Activated CD4-positive, alpha-beta T cell treated with anti-CD3 and anti-CD28 coated beads for 1 hour (primary cell): ENCODE measurements at places on chromosomes 13 and 19.

GRCh38 chr13:114325729-114326128, 11.4 kb downstream of the CHAMP1 start:
- no peak for DNase-seq

GRCh38 chr13:45544520-45544919, 71.0 kb downstream of the ERICH6B start:
- no peak for DNase-seq

DNA sequence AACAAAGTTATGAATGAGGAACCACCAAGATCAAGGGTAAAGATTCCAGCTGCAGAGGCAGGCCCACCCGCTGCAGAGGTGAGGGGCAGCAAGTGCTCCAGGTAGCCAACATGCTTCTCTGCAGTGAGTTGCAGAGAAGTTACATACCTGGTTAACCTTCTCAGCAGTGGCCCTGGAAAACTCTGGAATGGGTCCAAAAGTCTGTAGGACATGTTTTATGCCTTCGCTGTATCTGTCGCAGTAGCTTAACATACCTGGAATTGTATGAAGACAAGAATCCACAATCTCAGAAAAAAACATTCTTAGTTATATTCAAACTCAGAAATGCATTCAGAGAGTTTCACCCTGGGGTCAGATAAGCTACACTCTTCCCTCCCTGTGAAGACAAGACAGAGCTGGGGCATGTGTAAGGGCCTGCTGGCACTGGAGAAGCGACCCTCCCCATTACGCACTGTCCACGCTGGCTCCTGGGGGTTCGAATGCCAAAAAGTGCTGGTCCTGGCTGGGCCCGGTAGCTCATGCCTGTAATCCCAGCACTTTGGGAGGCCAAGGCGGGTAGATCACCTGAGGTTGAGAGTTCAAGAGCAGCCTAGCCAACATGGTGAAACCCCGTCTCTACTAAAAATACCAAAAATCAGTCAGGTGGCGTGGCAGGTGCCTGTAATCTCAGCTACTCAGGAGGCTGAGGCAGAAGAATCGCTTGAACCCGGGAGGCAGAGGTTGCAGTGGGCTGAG, 121.0 kb downstream of the CRYL1 start:
- DNase-seq, result no peak

GRCh38 chr13:46152627-46153328, 29.2 kb downstream of the LCP1 start:
- no peak for DNase-seq

- no peak for DNase-seq
Observed at GRCh38 chr13:25345576-25345975, 26.2 kb upstream of the ATP8A2 start.

- DNase-seq, result no peak
Observed at GRCh38 chr13:108974686-108975085, 345.3 kb downstream of the MYO16 start.

DNA sequence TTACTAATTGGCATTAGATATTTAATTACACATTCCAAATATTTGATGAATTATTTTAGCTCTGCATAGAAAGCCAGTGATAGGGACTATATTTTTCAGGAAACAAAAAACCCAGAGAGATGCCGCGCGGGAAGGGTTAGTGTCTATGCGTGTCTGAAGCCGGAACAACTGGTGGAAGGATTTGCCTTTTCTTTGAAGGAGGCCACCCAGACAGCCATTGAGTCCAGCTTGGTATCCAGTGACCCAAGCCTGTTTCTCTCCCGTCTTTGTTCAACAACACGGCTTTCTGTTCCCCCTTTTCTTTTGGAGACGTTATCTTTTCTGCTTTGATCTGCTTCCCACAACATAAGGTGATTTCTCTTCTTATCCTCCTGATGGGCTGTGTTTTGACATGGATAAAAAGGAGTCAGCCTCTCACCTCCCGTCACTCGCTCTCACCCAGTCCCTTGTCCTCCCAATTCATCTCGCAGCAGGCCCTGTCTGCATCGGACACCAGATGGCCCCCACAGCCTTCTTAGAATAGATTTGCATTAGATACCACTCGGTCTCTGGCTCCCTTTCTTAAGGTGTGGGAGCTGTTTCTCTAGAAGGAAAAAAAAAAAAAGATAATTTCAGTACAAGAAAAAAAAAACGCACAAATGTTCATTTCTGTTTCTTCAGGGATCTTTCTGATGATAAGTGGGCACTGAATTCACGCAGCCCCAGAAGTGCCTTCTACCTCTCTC, 361.8 kb downstream of the ZNF536 start:
- DNase-seq, result no peak

DNA sequence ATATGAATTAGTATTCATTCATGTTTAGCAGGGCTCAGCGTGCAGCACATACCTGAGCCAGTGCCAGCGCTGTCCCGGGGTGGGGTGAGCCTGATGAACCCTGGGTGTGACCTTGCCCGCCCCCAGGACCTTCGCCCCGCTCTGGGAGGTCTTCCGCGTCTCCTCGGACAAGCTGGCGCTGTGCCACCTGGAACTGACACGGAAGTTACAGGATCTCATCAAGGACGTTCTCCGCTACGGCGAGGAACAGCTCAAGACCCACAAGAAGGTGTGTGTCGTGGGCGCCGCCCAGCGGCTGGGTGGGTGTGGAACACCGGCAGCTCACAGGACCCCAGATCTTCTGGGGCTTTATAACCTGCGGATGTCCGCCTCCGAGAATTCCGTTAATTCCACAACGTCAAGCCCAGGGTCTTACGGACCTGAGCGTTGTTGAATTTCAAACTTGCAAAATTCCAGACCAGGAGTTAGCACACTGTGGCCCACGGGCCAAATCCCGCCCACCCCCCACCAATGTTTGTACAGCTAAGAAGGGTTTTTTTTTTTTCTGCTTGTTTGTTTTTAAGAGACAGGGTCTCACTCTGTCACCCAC, 15.4 kb downstream of the FCHO1 start:
- DNase-seq, result no peak

GRCh38 chr13:47890146-47890814, 110.8 kb downstream of the SUCLA2 start:
- DNase-seq, result no peak
